ENCODE measurements at places on chromosomes 2 and 18. TPM values are rescaled to one million over a fixed set of nuclear protein-coding genes. Genes with fewer than 3 reads are reported as not detected.

The PPP1R1C gene
- 0.32 TPM for total RNA-seq

The FSHR gene
- total RNA-seq: not detected

The SERPINB2 gene
- total RNA-seq: 22.9 TPM

The HOXD11 gene
- total RNA-seq: 26.4 TPM

The B3GNT7 gene
- 0.64 TPM for total RNA-seq

The CPLX4 gene
- total RNA-seq: under 0.01 TPM

The TNFAIP6 gene
- 13.2 TPM for total RNA-seq

The MC4R gene
- not detected for total RNA-seq

The ITPRIPL1 gene
- total RNA-seq: 3.2 TPM

The UGT1A4 gene
- not detected for total RNA-seq

The IL1B gene
- total RNA-seq: 2.6 TPM

The APCDD1 gene
- 3.5 TPM for total RNA-seq

The NEURL3 gene
- not detected for total RNA-seq

The SLC9A2 gene
- total RNA-seq: not detected

The SPP2 gene
- not detected for total RNA-seq

The NT5C1B gene
- not detected for total RNA-seq

The POMC gene
- 0.32 TPM for total RNA-seq

The RIT2 gene
- not detected for total RNA-seq
